Adipose tissue (tissue), 3 donors: ENCODE measurements at places on chromosomes 7 and 10. TPM values are rescaled to one million over a fixed set of nuclear protein-coding genes. Genes with fewer than 3 reads are reported as not detected.

Gene HECTD2
- polyA plus RNA-seq, result 2.6 TPM

Gene HOXA1
- polyA plus RNA-seq, result 0.51 TPM

Gene GDF10
- 0.33 TPM for polyA plus RNA-seq

Gene HOXA11
- 0.41 TPM for polyA plus RNA-seq
